ENCODE measurements at places on chromosomes 7 and 10.

DNA sequence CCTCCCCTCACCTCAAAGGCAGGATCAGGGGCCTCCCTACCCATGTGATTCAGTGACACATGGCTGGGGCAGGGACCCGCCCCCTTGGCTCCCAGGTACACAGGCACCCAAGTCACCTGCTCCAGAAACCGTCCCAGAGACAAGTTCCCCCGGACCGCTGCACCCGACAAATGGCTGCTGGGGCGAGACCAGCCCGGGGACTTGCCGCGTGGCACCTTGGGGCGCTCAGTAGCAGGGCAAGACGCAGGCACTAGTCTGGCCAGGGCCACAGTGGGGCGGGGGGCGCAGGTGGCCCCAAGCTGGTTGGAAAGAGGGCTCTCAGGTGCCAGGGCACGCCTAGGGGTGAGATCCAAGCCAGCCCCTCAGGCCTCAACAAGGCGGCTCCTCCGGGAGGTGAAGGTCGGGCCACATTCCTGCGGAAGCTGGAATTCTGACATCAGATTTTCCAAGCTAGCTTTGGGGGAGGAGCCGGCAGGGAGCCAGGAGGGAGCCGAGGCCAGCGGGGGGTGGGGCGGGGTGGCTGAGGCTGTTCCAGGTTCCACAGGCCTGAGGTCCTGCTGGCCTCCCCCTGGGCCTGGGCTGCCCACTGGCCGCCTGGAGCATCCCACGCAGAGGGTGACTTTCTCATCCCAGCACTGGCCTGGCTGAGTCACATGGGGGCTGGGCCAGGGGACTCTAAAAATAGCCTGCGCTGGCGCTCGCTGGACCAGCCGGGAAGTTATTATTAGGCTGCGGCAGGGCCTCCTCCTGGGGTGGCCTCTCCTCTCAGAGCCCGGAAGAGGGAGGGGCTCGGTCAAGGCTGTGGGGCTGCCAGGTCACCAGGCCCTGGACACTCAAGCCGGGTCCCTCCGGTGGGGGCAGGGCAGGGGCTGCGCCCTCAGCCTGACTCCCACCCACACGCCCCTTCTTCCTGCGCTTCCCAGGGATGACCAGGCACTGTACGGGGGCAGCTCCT, 20.5 kb upstream of the INPP5A start:
- peak; percentile 99 for DNase-seq

- DNase-seq: peak; percentile 89
Observed at GRCh38 chr7:134920026-134920753, 66.1 kb upstream of the AGBL3 start.

DNA sequence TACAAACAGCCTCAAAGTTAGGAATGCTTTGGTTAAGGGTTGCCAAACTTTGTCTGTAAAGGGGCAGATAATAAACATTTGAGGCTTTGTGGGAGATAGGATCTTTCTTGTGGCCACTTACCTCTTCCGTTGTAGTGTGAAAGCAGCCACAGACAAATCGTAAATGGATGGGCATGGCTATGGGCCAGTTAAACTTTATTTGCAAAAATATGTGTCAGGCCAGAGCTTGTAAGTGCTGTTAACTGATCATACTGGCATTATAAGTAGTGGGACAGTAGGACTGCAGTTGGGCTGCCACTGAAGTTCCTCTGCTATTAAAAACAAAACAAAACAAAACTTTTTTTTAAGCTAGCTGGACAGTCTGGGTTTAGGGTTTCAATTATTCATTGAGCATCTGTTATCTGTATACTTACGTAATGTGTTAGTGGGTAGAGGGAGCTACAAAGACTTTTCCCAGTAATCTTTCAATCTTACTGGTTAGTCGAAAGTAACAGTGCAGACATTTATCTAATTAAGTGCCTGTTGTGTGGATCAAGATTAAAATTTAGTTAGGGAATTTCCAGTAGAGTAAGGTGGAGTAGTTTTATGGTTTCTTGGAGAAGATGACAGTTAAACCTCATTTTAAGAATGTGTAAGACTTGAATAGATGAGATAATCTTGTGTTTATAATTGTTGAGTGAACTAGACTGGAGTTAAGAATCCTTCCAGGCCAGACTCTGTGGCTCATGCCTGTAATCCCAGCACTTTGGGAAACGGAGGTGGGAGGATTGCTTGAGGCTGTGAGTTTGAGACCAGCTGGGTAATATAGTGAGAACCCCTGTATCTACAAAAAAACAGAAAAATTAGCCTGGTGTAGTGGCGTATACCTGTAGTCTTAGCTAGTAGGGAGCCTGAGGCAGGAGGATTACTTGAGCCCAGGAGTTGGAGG, 100.1 kb downstream of the BTRC start:
- DNase-seq: no peak

DNA sequence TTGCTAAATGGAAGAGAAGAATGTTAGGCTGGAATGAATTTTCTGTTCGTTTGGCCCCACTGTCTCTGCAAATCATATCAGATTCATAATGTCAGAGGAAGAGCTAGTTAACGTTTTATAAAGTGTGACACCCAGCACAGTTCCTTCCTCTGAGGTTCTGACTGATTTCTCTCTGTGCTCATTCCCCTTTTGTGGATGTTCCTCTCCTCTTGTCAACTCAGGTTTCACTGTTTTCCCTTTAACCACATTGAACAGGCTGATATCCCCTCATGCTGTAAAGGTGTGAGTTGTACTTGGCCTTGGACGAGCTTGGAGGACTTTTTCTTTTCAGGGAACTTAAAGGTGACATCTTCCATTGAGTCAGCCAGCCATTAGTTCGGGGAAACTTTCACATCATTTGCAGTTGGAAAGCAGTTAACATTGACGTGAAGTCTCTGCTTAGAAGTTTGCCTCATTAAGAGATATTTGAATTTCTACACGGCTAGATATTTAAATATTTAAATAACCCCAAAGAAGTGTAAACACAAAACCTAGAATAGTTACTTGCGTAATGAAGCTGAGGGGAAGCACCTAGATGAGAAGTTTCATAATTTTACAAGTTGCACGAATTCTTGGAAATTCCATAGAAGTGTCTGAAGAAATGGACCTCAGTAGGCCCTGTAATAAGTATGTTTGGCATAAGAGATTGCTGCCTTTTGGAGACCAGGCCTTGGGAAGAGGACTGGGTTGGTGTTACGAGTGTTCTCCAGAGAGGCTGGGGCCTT, 101.5 kb upstream of the EGR2 start:
- no peak for DNase-seq

GRCh38 chr7:2782565-2782964, 61.5 kb downstream of the GNA12 start:
- no peak for DNase-seq

DNA sequence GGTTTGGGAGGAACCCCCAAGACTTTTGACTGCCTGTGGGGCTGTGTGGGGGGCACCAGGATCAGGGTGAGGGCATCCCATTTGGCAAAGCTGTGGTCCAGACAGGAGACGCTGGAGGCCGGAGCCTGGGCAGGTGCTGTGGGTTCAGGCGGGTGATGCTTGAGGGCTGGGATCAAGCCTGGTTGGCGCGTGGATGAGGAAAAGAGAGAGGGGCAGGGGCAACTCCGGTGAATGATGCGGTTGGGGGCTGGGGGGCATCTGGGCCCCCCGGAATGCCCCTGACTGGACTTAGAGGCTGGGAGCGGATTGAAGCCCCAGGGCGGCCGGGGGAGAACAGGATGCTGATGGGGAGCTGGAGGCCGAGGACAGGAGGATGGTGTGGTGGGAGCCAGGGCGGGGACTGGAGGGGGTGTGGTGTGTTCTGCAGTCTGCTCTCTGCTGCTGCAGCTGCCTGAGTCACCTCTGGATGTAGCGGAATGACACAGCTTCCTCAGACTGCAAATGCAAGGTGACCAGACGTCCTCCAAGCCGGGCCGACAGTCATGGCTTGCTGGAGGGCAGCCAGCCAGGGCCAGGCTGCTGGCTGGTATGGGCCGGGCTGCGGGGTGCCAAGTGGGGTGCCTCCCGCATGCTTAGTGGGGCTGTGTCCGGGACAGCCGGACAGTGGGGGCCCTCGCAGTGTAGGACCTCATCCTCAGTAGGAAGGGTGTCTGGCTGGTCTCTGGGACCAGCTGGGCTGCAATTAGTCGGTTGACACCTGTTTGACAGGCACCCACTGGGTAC, 3.2 kb downstream of the MAFK start:
- peak; percentile 92 for DNase-seq

DNA sequence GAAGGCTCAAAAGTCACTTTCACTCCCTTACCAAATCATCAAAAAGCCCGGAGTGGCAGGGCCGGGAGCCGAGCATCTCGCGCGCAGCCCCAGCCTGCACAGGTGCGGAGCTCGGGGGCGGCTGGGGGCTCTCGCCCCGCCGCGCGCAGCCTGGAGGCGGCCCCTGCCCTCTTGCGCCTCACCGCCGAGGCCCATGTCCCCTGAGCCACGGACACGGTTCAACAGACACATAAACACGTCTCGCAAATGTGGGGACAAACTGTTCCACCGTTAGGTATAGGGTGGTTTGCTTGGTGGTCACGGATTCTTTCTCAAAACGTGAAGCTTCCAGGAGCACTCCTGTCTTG, 700 bp downstream of the GSAP start:
- DNase-seq: peak; percentile 14

GRCh38 chr10:33509231-33509831, 174.9 kb upstream of the NRP1 start:
- peak; percentile 89 for DNase-seq

- DNase-seq: no peak
Observed at GRCh38 chr10:105354010-105354409, 712.9 kb downstream of the SORCS3 start.

DNA sequence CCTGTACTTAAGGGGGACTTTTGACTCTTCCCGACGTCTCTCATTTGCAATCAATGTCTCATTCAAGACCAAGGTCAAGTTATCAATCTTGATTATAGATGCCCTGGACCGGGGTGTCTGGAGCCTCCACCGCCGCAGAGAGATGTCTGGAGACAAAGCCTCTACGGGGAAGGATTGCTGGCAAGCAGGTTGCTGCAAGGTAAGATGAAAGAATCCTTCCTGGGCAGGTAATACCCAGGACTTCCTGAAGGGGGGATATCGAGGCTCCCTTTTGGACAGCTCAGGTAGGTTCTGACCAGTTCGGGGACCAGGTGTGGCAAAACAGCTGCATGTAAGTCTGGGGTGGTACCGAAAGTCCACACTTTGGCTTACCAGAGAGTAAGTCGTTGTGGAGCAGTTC, 12.5 kb upstream of the CUX1 start:
- no peak for DNase-seq

Measured in EL (cell line).